ENCODE measurements at places on chromosomes 13 and 19.
A peak's percentile ranks its signal among the peaks of the same experiment; 100 is the strongest.

GRCh38 chr19:662207-662961 lies 630 bp downstream of the RNF126 start:
- DNase-seq: no peak

DNA sequence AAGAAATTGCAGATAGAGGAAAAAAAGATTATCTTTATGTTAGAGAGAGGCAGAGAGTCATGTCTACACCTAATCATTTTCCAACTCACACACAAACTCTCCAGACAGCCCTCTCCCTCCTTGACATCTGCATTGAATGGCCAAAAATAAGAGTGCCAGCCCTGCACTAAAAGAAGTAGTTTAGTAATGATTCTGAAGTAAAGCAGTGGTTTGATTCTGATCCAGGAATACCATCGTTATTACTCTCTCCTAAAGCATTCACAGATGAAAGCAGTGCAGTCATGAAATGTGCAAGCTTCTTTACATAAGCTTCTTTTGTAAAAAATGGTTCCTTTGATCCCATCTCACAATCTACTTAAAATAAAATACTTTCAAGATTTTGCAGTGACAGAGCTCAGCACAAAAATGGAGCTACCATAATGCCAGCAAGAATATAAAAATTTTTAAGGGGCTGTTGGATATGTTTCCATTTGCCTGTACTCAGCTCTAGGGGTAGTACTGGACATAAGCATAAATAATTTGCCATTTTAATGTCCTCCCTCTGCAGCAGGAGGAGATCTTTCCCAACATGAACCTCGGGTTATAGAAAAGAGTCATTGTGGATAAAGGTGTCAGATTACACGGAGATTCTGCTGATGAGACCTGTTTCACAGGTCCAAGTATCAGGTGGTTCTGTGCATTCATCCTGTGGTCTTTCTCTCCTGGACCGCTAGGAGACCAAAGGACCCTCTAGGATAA lies 406.3 kb downstream of the DCT start:
- peak; percentile 42 for DNase-seq

GRCh38 chr19:45440259-45440638 lies 16.5 kb upstream of the ERCC1 start:
- no peak for DNase-seq

DNA sequence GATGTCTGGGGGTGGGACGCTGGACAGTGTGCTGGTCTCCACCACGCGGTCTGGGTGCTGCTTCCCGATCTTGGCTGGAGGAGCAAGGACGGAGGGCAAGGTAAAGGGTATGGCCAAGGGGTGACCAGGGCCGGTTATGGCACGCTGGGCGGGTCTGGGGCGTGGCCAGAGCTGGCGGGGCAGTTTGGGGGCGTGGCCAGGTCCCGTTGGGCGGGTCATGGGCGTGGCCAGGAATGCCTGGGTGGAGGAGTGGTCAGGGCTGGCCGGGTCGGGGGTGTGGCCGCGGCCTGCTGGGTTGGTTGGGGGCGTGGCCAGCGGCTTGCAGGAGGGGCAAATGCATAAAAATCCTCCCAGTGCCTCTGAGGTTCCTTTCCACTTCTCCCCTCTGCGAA lies 19.2 kb downstream of the GPX4 start:
- DNase-seq: no peak

DNA sequence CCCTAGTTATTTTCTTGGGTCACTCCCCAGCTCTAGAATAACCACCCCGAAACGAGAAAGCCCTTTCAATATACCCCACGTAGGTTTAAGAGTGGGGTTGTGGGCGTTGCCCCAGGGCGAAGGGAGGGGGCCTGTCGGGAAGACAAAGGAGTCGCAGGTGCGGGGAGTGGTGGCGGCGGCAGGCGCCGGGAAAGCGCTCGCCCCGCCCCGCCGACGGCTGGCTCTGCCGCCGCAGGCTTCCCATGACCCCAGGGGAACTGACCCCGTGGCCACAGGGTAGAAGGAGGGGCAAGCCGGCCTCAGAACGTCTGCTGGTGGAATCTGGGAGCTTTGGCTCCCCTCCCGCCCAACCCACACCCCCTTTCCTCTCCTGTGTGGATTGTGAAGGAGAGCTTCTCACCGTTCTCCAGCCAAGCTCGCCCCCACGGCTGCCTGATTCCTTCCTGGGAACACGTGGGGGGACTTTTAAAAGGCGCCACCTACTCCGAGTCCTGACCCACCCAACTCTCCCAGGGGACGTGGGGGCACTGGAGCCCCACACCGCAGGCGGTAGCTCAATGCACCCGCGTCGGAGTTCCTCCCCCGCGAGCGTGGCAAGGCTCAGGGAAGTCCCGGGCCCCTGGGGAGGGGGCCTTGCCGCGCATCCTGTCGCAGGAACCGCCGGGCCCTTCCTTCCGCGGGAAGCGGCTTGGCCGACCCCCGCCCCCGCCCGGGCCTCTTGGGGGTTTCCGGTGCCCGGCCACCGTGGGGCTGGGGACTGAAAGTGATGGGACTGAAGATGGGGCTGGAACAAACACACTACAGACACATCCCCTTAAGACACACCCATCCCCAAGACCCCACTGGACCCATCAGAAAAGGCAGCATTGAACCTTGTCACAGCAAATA lies 5.5 kb downstream of the IER2 start:
- no peak for DNase-seq

- DNase-seq: no peak
These were observed 2.1 kb downstream of the SPATA13 start for GRCh38 chr13:24162604-24163003.

DNA sequence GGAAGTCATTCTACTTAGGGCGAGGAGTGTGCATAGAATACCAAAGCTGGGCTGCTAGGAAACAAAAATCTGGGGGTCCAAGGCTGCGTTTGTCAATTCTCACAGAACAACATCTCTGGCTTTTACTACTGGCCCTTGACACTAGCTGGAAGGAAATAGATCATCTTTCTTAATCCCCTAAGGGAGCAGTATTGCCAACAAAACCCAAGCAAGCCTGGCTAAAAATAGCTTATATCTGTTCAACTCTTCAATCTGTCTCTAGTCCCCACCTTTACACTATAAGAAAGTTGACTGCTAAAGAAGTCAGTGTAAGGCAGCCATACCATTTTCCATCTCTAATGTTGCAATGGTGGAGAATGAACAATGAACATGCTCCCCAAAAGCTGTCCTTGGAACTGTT lies 107.8 kb upstream of the SPRY2 start:
- no peak for DNase-seq

DNA sequence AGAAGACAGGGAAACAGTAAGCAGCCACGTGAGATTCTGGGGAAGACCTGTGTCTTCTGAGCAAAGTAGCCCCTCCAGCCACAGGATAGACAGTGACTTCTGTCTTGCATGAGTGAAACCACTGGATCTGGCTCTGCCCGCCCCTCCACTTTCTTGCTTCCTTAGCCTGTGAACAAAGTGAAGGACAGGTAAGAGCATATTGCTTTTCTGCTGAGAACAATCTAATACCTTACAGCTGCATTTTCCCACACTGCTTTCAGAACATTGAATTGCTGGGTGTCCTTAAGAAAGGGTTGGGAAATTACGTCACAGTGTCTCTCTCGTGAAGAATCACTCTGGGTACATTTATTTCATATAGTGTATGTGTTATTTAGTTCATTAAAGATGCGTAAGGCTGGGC lies 11.1 kb downstream of the SLC25A15 start:
- DNase-seq: no peak

GRCh38 chr19:2567580-2567979 lies 91.7 kb downstream of the GADD45B start:
- DNase-seq: no peak

DNA sequence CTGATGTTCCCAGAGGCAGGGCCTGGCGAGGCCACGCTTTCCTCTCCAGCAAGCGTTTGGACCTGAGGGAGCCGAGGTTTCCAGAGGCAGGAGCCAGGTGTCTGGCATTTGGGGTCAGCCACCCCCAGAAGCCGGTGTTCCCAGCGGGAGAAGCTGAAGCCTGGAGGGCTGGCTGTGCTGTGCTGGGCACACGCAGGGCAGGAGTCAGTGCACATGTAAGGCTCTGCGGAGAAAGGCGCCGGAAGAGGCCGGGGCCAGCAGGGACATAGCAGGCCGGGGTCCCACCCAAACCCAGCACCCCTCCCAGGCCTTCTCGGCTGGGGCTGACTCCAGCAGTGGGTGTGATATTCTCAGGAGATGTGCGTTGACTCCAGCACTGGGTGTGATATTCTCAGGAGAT lies 31.6 kb downstream of the MCF2L start:
- DNase-seq: no peak

- DNase-seq: no peak
These were observed 25.4 kb upstream of the SEMA6B start for GRCh38 chr19:4584670-4585460.

GRCh38 chr13:51957377-51958216 lies 53.7 kb downstream of the ATP7B start:
- DNase-seq: no peak

GRCh38 chr19:30577551-30578105 lies 205.4 kb downstream of the ZNF536 start:
- no peak for DNase-seq

DNA sequence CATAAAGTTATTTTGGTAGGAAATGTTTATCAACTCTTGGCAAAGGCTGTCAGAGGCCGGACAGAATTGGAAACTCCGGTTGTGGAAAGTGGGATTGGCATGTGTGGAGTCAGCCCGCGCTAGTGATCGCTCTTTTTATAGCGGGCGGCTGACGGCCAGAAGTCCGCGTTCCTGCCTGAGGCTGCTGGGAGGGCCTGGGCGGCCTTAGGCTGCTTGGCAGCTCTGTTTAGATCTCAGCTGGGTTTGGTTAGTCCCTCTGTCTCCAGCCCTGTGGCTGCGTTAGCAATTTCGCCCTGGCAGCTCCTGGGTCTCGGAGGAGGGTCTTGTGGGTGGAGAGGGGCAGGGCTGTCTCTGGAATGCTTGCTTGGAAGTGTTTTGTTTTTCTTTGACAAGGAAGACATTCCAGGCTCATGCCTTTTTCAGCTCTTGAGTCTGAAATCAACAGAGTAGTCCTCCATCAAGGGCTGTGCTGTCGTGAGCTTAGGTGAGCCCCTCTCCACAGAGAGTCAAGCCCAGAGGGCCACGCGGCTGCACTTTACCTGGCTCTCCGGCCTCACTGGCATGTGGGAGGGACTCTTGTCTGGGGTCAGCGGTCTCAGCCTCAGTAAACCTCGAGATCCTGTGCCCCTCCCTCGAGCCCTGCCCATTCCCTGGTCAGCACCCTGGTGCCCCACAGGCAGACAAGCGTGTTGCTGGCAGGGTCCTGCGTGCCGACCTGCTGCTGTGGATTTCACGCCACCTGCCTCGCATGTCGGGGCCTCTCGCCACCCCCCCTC lies 22.5 kb downstream of the DOT1L start:
- peak; percentile 80 for DNase-seq

DNA sequence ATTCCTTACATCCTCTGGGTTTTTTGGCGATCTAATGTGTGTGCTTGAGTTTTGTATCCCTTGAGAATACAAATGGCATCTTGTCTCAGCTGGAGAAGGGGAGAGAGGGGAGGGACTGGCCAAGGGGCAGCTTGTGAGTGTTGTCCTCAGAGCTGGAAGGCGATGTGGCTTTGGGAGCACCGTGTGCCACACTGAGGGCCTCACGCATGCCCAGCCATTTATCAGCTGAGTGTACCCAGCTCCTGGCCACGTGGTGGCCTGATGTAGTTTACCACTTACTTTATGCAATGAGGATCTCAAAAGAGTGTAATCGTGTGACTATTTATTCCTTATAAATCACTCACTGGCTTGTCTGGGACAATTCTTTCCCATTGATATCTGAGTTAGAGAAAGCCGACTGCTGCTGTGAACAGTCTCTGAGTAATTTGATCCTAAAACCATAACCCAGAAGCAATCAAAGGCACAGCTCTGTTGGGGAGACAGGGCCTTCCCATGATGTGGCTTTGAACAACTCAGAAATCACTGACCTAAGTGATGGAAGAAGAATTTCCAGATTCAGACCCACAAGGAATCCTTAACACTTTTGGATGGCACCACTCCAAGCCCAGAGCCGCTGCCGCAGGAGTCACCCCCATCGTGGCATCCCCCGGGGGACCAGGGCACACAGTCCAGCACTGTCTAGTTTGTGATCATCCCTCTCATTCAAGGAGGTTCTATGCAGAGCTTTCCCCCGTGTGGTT lies 53.9 kb upstream of the MTIF3 start:
- DNase-seq: no peak

GRCh38 chr19:51811344-51811743 lies 16.4 kb downstream of the FPR3 start:
- no peak for DNase-seq

DNA sequence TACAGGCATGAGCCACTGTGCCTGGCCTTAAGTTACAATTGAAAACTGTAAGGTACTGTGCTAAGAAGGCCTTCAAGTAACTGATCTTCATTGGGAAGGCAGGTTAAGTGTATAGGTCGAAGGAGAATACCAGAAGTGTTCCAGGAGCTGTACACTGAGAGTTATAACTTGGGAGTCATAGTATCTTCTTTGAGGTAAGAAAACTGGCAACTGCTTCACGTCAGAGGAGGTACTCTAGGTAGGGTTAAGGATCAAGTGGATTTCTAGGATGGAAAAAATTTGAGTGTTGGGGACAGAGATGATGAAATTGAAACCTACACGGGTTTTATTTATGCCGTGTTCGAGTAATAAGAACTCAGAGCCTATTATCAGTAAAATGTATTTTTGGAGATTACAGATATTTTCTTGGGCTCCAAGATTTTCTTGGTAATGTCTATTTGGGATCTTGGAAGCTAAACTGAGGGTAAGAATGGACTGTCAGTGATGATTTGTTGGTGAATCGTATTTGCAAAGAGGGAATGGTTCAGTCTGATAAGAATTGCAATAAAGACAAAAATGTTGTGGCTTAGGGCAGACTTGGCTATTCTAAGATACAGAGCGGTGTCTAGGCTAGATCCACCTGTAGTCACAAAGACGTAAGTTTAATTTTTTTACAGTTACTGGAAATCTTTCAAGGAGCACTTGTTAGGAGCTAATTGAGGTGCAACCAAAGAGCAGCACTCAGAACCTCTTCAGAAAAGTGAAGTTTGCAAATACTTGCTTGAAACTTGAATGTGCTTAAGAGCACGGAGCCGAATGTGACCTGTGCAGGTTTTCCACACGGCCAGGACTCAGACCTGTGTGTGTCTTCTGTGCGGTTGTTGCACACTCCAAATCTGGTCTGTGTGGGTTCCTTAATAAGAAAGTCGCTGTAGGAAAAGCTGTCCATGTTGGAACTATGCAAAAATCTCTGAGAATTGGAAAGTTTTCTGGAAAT lies 102.5 kb downstream of the URI1 start:
- DNase-seq: no peak

- no peak for DNase-seq
These were observed 3.9 kb upstream of the AMH start for GRCh38 chr19:2245273-2245672.

- DNase-seq: no peak
These were observed 14.3 kb upstream of the FOXO1 start for GRCh38 chr13:40680659-40681323.
